ENCODE measurements at places on chromosomes 12 and 14.

GRCh38 chr14:47148686-47149085 lies 497.1 kb upstream of the RPL10L start:
- DNase-seq = no peak

GRCh38 chr12:52052468-52053186 lies 1.4 kb downstream of the NR4A1 start:
- no peak for DNase-seq

- no peak for DNase-seq
These were observed 2.1 kb upstream of the PYGL start for GRCh38 chr14:50946234-50946935.

DNA sequence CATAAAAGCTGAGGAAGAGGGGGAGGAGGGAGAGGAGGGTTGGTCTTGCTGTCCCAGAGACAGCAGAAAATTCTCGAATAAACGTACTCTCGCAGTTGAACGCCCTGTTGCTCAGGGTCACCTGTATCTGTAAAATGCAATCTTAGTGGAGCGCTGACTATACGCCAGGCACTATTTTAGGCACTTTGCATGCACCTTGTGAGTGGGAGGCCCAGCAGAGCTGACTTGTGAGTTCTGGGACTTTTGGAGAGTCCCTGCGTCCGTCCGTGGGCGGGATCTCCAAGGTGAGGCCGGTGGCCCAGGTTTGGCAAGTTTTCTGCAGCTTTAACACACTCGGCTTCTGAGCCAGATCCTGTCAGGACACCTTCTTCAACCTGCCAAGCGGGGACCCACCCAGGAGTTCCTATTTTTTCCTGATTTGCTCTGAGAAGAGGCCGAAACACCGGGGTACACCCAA lies 32.5 kb upstream of the PLEKHG6 start:
- no peak for DNase-seq

DNA sequence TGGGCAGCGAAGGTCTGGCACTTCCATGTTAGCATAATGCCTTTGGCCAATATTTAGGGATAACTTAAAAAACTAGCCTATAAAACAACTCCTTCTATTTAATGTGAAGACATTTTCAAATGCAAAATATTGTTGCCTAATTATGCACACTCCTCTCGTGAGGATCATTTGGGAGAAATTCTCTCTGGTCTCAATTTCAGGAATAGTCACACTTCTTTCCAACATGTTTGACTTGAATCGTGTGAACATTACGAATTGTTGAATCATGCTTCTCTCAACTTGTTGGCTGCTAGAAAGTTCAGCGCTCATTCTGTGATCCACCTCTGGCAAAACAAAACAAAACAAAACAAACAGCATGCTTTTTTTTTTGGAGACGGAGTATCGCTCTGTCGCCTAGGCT lies 313.2 kb downstream of the SEC23A start:
- no peak for DNase-seq

DNA sequence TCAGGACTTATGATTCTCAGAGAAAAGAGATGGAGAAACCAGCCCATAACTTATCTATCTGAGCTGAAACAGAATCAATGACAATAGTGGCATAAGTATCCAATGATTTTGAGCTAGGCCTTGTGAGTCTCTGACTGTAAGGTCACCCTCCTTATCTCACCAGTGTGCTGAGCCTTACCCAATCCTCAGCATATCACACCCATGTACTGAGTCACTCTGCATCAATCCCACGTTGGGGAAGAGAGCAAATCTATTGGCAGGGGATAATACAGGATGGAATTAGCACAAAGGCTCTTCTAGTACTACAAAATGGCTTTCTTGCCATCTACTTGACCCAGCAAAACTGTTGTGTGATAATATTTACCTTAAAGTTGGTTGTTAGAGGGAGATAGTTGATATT lies 997.8 kb downstream of the NRXN3 start:
- DNase-seq = no peak

All from right kidney (tissue), 9 donors.